ENCODE measurements at places on chromosomes 5 and 9. TPM values are rescaled to one million over a fixed set of nuclear protein-coding genes. Genes with fewer than 3 reads are reported as not detected.
A peak's percentile ranks its signal among the peaks of the same experiment; 100 is the strongest.

PCA3 gene
- not detected for total RNA-seq

CTSV gene
- 1.0 TPM for total RNA-seq

PHYHD1 gene
- not detected for total RNA-seq

MAPKAP1 gene
- total RNA-seq, result 66.5 TPM

DNA sequence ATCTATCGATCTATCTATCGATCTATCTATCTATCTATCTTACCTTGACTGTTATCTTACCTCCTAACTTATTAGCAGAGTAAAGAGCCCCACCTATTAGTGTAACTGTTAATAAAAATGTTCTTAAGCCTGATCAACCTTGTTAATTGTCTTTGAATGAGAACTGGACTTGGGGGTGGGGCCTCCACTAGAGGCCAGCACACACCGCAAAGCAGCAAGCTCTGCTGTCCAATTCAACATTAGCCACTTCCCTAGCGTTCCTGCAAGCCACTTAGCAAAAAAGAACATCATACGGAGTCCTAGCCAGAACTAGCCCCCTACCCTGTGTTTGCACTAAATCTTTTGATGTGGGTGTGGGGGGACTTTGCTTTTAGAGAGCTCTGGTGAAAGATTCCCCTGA, 515.8 kb downstream of the KDM4C start:
- ATAC-seq, result no peak

- no peak for ATAC-seq
These were observed 66.3 kb downstream of the PSAT1 start for GRCh38 chr9:78363221-78363620.

- ATAC-seq, result no peak
These were observed 135.1 kb upstream of the PHYKPL start for GRCh38 chr5:178367736-178368120.

- no peak for ATAC-seq
These were observed 1.0 kb downstream of the RIOK2 start for GRCh38 chr5:97181856-97182545.

DNA sequence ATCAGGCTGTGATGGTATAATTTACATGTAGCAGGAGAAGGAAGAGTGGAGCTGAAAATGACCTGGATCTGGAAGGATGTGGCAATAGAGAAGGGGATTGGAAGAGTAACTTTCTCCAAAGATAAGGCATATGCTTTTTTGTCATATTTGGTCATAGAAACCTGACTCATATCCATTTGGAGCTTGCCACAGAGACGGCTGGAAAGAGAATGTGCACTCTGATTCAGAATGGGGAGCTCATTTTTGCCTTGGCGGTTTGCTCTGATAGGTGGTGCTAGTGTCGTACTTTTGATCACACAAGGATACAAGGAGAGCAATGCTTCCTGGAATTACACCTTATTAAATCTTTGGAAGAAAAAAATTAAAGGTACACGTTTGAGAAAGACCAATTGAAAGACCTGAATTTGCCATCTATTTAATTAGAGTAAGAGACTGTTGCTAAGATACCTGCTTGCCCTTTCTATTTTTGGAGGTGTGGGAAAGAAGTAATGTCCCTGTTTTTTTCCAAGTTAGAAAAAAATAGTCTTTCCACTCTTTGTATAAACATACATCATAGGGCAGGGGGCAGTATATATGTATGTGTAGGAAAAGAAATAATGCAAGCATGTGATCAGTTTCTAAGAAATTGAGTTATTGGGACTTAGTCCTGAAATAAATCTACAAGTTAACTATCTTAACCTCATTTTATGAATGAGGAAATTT, 5.4 kb downstream of the LSM11 start:
- peak; percentile 51 for ATAC-seq

DNA sequence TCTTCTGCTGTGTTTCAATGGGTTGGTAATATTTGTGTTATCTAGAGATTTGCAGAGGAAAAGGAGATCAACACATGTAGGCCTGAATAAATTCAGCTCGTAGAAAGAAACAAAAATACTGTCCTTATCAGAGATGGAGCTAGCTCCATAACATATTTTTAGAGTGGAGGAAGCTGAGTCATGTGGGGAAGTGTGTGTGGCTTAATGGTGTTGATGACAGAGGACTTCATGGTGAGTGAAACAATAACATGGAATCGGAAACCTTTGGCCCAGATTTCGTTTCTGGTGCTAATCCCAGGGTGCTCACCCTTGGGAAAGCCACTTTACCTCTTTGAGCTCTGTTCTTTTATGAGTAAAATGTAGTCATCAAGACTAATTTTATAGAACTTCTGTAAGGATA, 825.0 kb downstream of the TLR4 start:
- ATAC-seq, result no peak

- no peak for ATAC-seq
These were observed 49.4 kb downstream of the PLK2 start for GRCh38 chr5:58410441-58410840.

DNA sequence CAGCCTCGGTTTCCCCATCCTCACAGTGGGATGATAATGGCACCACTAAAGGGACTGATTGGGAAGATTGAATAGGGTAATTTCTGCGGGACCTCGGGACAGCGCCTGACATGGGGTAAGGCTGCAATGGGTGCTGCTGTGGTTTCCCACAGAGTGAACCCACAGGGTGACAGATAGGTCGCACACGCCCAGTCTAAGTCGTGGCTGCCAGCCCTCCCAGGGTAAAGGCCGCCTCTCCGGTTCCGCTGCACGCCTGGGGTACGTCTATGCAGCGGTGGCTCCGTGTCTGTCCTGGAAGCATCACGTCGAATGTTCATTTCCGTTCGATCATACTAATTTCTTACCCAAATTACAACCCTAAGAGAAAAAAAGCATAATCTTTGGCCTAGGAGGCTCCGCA, 631 bp downstream of the CFAP77 start:
- ATAC-seq, result peak; percentile 33
